ENCODE measurements at places on chromosomes 7 and 10.

DNA sequence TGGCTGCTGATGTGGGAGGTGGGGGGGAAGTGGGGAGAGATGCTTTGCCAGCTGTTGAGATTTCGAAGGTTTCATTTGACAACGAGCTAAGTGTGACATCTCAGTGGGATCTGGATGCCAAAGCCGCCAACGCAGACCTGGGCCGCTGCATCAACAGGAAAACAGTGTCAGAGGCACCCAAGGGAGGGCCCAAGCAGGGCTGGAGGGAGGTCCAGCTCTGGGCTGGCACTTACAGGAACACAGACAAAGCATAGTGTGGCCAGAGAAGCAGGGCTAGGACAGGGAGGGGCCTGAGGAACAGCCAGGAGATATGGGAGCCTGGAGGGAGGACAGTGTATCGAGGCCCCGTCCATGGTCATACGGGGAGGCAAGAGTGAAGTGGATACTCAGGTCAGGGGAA is 73.1 kb downstream of the GTF2IRD1 start:
- DNase-seq = no peak

DNA sequence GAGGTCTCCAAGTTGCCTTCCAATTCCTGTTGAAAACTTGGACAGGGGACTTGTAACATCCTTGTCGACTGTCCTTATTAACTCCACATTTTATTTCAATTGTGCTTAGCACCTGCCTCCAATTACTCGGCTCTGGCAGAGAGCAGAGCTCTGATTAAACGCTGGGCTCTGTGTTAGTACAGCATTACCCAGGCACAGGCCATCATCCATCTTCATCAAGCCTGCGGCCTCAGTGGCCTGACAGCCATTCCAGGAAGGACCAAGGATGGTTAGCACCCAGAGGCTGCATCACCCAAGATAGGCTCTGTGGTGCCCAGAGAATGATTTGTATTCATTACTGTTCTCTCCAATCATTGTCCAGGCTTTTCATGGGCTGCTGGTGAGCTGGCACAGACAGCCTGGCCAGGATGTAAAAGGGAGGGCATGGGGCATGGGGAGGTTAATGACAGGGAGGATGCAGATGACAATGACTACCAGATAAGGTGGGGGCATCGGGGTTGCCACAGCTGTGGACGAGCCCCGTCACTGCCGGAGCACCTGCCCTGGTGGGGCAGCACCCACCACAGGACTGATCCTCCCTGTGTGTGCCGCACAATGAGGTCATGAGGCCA is 123.3 kb downstream of the PTPN20 start:
- DNase-seq = no peak

DNA sequence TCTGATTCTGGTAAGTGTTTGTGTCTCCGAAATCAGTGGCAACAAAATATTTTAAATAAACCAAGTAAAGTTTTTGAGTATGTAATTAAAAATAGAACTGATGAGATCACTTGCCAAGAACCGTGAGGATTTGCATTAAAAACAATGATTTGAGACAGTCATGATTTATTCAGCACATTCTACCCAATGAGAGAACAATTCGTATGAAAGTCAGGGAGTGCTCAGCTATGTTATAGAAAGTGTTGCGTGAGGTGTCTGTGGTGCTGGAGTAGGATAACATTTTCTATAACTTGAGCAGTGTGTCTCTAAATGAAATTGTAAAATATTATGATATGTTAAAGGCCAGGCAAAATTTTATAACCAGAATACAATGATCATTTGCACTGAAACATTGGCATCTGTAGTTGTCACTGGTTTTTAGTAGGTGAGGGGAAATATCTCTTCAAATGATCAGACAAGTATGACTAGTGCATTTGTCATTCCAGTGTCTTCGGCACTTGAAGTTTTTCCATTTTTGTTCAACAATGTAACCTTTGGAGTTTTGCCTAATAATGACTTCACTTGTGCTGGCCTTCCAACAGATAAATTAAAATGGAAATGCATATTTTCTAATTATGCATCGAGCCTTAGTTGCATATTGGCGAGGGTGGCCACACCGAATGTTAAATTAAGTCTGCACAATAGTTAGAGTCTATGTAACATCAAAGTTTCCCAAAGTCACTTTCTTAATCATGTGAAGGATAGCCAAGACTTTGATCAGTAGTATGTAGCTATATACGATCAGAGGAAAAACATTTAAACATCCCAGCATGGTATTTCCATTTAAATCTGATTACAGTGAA is 335.9 kb downstream of the GFRA1 start:
- no peak for DNase-seq

- DNase-seq = no peak
These were observed 4.7 kb downstream of the HOXA1 start for GRCh38 chr7:27091105-27091504.

- no peak for DNase-seq
These were observed 62.4 kb downstream of the INHBA start for GRCh38 chr7:41640487-41640886.

DNA sequence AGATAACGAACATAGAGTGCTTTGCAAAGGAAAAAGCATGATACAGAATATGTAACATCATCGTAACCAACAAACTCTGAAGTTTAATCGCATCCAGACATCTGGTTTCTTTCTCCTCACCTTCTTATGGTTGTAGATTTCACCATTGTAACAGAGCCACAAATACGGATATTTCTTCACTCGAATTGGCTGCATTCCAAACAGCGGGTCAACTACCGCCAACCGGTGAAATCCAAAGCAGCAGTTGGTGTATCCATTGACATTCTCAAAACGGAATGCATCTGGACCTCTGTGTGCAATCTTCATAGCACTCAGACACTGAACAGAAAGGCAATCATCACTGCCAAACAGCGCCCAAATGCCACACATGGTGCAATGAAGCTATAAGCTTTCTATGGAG is 3.4 kb downstream of the ASNS start:
- no peak for DNase-seq

GRCh38 chr7:1015196-1016121 is 28.9 kb upstream of the GPR146 start:
- no peak for DNase-seq

GRCh38 chr7:133275008-133275407 is 22.1 kb downstream of the EXOC4 start:
- DNase-seq = no peak

GRCh38 chr10:24382596-24382978 is 173.6 kb downstream of the KIAA1217 start:
- DNase-seq = no peak

- DNase-seq = no peak
These were observed 16.3 kb upstream of the DNAAF5 start for GRCh38 chr7:710161-710560.

GRCh38 chr7:611281-611810 is 91.7 kb upstream of the PDGFA start:
- no peak for DNase-seq

- DNase-seq = no peak
These were observed 2.6 kb upstream of the SAMD8 start for GRCh38 chr10:75108684-75109458.

GRCh38 chr7:141275350-141275749 is 201.5 kb downstream of the TMEM178B start:
- no peak for DNase-seq
